ENCODE measurements at places on chromosomes 11 and 22.

DNA sequence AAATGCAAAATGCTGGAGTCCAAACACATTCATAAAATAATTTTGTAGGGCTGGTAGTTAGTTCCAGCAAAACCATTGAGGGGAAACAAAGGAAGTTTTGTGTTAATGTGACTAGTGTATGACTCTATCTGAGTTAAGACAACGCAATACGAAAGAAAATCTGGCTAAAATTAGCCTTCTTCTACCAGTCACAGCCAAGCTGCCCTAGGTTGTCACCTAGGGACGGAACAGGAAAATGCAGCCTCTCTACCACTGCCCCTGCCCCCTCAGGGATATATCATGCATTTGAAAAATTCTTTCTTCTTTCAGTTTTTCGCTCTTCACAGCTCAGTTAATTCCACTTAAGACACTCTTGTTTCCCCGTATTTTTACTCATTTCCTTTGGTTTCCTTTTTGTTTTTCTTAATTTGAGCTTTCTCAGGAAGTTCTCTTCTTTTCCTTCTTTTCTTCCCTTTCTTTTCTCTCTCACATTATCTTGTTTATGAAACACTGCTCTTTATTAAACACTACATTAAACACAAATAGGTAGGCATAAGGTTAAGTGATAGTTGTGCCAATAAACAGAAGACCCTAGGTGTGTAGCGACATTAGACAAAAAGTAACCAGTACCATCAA, 30.6 kb downstream of the KIRREL3 start:
- no peaks in the 10 kb centered on the region for H3K36me3 ChIP-seq
- H3K27me3 ChIP-seq: peaks cover 36% of the 10 kb centered on the region
- no peak overlapping the region for H3K4me3 ChIP-seq
- no peak overlapping the region for H3K27ac ChIP-seq
- no peaks in the 10 kb centered on the region for H3K4me1 ChIP-seq

DNA sequence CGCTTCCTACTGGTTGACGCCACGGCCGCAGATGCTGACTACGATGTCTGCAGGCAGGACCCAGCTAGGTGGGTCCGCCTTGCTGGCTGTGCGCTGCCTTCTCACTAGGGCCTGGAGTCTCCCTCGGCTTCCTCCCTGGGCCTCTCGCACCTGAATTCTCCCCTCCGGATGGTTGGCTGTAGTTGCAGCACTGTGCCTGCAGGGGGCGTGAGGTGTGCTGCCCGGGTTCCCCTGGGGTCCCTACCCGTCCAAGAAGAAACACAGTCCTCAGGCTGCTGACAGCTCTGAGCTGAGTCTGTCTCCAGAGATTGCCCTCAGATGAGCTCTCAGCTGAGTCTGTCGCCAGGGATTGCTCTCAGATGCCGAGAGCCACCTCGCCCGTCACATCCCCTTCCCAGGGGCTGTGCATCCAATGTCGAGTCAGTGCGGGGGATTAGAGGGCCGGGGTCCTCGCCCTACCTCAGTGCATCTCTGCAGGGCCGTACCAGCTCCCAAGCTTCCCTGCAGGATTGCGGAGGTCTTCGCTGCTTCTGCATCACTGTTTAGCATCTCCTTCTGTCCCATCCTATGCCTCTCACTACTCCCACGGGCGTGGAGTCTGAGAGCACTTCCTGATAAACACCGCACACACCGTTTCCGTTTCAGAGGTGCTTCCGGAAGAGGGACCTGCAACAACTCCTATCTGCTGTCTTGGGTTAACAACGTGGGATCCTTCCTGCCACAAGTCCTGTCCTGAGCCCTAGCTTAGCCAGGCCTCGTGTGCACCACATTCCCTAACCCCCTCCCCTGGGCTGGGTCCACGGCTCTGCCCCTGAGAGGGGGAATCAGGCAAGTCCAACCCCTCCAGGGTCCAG, 196.9 kb downstream of the CSNK2A3 start:
- peak; percentile 40 for DNase-seq
- H3K4me3 ChIP-seq: peak overlapping the region; percentile 53
- peaks cover 9% of the 10 kb centered on the region for H3K4me1 ChIP-seq
- H3K27ac ChIP-seq: peak overlapping the region; percentile 11

- DNase-seq: no peak
- no peak overlapping the region for H3K4me3 ChIP-seq
- H3K27ac ChIP-seq: no peak overlapping the region
- H3K27me3 ChIP-seq: no peaks in the 10 kb centered on the region
- no peaks in the 10 kb centered on the region for H3K4me1 ChIP-seq
These were observed 260.5 kb downstream of the CASP12 start for GRCh38 chr11:104637662-104638170.

DNA sequence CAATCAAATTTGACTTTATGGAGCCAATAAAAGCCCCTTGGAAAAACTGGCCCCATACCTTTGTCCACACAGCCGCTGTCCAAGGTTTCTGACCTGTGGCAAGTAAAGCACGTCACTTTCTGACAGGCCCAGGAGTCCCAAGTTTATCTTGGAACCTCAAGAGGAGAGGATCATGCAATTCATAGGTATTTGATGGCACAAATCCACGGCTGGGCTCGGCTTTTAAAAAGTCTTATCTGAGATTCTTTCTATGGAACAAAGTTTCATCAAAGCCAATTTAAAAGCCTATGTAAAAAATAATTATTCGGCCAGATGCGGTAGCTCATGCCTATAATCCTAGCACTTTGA, 13.6 kb downstream of the TMEM138 start:
- H3K4me3 ChIP-seq: no peak overlapping the region
- no peak for DNase-seq
- H3K36me3 ChIP-seq: peaks cover 40% of the 10 kb centered on the region
- H3K27me3 ChIP-seq: no peaks in the 10 kb centered on the region

GRCh38 chr11:84923489-84923888, 703.7 kb downstream of the DLG2 start:
- no peak overlapping the region for H3K4me3 ChIP-seq
- H3K36me3 ChIP-seq: no peaks in the 10 kb centered on the region
- H3K4me1 ChIP-seq: no peaks in the 10 kb centered on the region

GRCh38 chr11:22177186-22177585, 15.7 kb upstream of the ANO5 start:
- peaks cover 4% of the 10 kb centered on the region for H3K27me3 ChIP-seq
- no peaks in the 10 kb centered on the region for H3K36me3 ChIP-seq
- no peak overlapping the region for H3K4me3 ChIP-seq
- no peak overlapping the region for H3K27ac ChIP-seq
- no peak for DNase-seq
- H3K4me1 ChIP-seq: no peaks in the 10 kb centered on the region
